AG20443 (cell line): ENCODE measurements at places on chromosomes 5 and 9.

DNA sequence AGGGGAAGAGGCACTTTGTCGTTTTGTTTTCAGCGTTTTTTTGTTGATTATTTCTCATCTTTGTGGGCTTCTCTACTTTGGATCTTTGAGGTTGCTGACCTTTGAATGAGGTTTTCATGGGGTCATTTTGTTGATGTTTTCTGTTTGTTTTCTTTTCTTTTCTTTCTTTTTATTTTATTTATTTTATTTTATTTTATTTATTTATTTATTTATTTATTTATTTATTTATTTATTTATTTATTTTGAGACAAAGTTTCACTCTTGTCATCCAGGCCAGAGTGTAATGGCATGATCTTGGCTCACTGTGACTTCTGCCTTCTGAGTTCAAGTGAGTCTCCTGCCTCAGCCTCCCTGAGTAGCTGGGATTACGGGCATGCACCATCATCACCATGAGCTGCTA, 946.7 kb downstream of the TLE4 start:
- no peak for DNase-seq

- DNase-seq, result no peak
These were observed 12.1 kb upstream of the DIPK1B start for GRCh38 chr9:136700304-136700703.

DNA sequence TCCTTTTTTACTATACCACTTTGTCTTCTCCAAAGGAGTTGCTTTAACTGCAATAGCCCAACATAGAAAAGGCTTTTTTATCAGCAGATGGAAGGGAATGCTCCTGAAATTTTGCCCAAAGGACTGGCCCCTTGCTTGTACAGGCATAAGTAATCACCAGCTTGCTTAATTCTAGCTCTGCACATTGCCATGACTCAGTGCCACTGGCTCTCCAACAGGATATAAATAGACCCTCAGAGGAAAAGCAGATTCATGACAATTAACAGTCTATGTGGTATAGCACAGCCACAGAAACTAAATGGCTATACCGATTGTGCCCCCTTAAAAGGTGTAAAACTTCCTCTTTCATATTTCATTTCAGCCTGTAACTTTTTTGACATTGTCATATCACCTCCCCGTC, 227.0 kb downstream of the ZNF608 start:
- peak; percentile 71 for DNase-seq

DNA sequence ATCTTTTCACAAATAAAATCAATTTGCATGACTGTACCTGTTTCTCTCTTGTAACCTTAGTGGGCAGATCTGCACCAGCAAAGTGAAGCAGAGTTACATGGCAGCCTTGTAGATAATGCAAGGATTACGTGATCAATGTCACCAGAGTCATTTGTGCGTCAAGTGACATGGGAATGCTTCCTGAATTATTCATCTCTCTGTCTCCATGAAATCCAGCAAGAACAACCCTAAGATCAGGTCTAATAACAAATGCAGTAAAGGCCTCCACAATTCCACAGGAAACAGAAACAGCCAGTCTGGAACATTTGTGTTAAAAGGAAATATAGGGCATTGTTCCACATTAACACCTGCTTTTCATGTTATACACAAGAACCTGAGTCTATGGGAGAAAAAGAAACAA, 7.8 kb downstream of the GZMA start:
- DNase-seq, result no peak

GRCh38 chr9:96113032-96113431, 188.9 kb downstream of the HSD17B3 start:
- no peak for DNase-seq
